Left ventricle myocardium inferior (tissue), 1 donor: ENCODE measurements at places on chromosomes 16 and 17.

DNA sequence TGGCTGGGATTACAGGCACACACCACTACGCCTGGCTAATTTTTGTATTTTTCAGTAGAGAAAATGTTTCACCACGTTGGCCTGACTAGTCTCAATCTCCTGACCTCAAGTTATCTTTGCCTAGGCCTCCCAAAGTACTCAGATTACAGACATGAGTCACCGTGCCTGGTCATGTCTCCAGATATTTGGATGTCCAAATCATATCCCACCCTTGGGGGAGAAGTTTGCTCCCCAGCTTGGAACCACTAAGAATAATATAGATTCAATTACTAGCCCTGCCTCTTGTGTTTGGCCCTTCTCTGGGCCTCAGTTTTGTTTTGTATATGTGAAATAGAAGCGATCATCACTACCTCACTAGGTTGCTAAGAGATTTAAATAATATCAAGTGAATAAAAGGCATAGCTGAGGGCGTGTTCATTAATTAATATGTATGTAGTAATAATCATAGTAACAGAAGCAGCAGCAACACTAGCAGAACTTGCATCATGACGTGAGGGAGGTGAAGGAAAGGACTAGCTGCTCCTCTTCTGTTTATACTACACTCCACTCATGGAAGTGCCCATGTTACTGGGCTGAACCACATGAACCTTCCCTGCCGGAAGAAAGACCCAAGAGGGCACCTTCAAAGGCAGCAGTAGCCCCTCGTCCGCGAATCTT is 253.6 kb upstream of the XYLT1 start:
- no peak for DNase-seq

DNA sequence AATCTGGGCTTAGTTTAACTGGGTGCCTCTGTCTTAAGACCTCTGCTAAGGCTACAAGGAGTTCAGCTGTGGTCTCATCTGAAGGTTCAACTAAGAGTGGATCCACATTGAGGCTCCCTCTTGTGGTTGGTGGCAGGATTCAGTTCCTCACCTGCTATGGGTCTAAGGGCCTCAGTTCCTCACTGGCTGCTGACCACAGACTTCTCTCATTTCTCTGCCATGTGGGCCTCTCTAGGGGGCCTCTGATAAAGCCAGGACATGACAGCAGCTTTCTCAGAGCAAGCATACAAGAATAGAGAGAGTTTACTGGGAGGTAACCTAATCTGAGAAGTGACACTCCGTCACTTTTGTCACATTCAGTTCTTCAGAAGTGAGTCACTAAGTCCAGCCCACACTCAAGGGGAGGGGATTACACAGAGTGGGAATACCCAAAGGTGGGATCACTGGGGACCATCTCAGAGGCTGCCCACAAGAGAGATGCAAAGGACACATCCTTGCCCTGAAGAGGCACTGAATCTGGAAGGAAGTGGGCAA is 19.2 kb upstream of the ABAT start:
- DNase-seq, result no peak

DNA sequence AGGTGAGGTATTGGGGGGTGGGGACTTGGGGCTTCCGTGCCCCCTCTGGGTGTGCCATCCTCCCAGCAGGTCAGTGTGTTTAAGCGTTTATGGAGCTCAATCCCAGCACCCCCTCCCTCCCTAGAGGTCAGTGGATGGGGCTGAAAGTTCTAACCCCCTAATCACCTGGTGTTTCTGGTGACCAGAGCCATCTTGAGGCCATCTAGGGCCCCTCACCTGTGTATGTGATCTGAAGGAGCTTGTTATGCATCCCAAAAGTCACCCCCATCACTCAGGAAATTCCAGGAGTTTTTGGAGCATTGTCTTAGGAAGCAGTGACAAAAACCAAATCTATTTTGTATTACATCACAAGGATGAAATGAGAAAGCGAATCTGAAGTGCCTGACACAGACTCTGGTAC is 67.8 kb upstream of the NOL11 start:
- no peak for DNase-seq

DNA sequence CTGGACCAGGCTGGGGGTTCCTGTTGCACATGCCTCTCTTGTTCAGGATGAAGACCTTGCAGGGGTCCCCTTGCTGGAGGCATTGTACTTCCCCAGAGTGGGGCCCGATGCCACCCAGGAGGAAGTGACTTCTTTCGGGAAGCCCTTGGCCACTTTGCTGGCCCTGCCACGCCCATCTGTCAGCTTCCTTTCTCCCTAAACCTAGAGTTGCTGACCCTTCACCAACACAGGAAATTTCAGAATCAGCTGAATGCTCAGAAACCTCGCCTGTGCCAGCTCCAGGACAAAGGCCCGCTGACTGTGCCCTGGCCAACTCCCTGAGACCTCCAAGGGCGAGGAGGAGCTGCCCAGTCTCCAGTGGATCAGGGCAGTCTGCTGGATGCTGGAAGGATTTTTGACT is 26.7 kb downstream of the WNT9B start:
- DNase-seq, result peak; percentile 55

DNA sequence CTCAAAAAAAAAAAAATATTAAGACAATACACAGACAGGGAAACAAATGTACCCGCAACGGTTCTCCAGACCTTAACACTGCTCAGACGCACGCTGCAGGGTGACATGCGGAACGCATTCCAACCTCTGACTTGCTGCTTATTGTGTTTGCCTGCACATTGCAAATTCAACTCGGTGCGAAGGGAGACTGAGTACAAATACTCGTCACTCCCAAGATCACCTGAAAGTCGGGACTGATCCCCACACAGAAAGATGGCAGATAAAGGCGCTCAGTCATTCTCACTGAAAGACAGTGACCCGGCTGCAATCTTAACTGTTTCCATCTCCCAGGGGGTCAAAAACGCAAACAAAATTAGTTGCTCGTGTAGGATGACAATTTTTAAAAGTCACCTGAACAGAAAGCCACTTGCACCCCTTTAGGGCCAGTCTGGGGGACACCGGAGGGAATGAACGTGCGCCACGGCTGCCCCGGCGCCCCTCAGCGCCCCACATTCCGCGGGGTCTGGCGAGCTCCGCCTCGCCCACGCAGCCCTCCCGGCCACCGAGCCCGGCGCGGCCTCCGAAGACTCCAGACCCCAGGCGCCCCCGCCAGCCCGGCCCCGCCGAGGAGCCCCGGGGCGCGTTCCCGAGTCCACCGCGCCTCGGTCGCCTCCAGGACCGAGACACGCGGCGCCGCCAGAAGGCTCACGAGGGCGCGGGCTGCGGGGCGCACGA is 589 bp downstream of the CLCN7 start:
- DNase-seq, result no peak

DNA sequence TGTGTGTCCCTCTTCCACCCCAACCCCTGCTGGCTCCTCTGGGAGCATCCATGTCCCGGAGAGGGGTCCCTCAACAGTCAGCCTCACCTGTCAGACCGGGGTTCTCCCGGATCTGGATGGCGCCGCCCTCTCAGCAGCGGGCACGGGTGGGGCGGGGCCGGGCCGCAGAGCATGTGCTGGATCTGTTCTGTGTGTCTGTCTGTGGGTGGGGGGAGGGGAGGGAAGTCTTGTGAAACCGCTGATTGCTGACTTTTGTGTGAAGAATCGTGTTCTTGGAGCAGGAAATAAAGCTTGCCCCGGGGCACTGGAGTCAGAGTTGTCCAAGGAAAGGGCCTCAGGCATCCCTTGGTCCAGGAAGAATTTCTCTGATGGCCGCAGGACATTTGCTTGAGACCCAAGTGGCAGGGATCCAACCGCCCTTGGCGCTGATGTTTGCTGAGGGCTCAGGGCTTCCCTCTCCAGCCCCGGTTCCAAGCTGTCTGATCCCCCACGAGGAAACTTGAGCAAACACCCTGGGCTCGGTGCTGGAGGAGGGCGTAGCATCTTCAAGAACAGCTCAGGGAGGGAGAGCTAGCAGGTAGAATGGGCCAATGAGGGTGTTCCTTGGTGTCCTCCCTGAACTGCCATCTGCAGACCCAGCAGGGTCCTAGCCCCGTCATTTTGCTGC is 4.5 kb downstream of the NXPH3 start:
- no peak for DNase-seq

- DNase-seq, result no peak
These were observed 49.9 kb downstream of the NT5M start for GRCh38 chr17:17352836-17353624.

DNA sequence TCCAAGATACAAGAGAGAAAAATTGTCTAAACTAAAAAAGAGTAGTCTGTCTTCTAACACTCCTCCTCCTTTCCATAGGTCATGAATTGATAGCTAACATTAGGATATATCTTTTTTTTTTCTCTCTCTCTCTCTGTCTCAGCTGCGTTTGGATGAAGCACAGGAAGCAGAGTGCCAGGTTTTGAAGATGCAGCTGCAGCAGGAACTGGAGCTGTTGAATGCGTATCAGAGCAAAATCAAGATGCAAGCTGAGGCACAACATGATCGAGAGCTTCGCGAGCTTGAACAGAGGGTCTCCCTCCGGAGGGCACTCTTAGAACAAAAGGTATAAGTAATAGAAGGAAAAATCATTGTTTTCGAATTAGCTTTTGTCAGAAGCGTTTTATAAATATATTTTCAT is 32.9 kb downstream of the ABHD15 start:
- no peak for DNase-seq

- DNase-seq, result no peak
These were observed 13.4 kb downstream of the PDK2 start for GRCh38 chr17:50108556-50108955.

DNA sequence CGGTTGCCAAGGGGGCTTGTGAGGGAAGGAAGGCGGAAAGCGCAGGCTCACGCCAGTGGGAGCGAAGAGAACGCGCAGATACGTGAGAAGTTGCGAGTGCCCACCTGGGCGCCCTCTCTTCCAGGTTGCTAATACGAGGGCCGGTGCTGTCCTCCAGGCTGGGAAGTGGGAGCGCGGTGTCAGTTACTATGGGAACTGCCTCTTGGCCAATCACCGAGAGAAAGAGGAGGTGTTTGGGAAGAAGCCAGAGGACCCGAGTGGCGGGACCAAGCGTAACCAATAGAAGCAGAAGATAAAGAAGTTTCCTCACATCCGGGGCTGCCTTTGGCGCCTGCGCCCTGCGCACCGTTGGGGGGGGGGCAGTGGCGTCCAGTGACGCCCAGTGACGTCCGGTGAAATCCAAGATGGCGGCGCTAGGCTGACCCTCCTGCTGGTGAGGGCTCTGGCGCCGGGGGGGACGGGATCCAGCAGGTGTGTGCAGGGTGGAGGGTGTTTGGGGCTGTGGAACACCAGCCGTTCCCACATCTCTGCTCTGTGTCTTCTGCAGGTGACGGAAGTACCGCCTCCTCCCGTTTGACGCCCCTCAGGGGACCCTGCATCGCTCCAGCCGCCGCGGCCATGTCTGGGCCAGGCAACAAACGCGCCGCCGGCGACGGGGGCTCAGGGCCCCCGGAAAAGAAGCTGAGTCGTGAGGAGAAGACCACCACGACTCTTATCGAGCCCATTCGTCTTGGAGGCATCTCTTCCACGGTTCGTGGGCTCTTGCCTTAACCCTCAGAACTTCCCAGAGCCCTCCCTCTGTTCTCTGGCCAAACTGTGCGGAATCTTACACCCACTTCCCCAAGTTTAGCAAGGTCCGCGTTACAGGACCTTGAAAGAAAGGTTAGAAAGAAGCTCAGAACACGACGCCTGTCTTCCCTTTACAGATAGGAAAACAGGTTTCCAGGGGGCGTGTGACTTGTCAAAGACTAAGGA is at the start of the genes CFAP119 and RNF40:
TSS of gene CFAP119 (minus strand) at position 135 of the 975 bp plus-strand sequence. CDS start 314 bp downstream, outside the sequence.
TSS of gene RNF40 (plus strand) at position 395 of the 975 bp plus-strand sequence. CDS start at position 619, 224 bp downstream.
- DNase-seq, result peak; percentile 95

GRCh38 chr17:4142107-4142900 is 526 bp downstream of the ZZEF1 start:
- DNase-seq, result peak; percentile 24

DNA sequence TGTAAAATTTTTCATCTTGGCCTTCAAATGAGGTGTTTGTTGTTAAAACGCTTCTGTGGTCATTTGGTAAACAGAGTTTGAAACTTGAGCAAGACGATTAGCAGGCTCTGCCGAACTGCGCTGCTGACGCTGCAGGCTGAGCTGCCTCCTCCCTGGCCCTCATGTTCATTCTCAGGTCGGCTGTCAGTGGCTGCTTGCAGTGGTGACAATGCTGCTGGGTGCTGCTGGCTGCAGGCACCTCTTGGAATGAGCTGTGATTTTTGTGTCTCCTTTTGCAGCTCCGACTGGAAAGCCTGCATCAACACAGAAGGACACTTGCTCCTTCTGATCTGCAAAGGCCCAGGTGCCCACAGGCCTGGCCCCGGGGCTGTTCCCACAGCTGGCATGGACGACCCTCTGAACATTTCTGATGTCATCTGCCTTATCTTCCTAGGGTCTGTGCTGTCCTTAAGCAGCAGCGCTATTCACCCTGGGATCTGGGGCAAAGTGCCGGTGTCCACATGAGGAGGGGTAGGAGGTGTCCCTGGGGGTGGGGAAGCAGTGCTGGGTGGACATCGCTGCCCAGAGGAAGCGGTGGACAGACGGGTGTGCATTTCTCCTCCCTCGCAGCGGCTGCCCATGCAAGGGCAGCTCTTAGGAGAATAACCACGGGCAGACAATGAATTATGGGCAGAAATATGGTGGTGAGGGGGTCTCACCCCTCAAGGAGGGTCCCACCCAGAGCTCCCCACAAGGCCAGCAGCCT is 23.1 kb upstream of the OSGIN1 start:
- no peak for DNase-seq

DNA sequence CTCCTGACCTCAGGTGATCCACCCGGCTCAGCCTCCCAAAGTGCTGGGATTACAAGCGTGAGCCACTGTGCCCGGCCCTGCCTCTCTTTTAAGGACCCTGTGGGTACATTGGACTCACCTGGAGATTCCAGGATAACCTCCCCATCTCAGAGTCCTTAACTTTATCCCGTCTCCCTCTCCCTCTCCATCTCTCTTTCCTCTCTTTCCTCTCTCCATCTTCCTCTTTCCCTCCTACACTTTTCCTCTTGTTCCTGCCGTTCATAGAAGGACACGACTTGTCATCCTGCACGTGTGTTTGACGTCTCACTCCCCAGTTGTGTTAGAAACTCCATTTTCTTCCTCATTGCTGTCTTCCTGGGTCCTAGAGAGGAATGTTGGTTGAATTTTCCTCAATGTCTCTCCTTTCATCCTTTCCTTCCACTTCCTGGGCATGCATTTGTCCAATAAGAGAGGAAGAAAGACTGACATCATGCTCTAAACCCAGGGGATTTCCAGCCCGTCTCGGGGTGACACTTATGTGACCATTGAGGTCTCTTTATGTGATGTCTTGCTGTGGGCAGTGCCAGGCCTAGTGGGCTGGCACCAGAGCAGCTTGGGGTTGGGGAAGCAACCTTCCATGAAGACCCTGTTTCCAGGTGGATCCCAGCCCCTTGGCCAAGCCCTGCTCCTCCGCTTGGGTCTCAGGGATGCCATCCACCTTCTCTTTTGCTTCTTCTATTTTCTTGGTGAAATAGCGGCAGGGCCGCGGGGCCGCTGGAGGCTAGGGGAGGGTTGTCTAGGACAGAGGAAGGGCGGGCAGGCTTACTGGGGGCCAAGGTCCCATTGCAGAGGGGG is 39.8 kb upstream of the IRF8 start:
- DNase-seq, result no peak

DNA sequence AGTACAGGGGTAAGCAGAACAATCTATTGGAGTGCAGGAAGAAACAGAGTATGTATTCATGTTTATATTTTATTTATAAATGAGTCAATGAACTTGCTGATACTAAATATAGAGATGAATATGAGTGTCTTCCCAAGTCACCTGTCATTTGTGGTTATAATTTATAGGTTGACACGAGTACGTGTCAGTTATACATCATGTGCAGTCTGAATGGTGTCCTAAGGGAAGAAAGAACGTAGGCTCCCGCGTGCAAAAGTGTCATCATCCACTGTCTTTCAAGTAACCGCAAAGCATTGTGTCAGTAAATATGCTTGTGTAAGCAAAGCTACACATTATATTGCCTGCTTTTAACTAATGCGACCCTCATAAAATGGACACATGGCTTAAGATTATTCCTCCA is 786.1 kb downstream of the KCNJ2 start:
- no peak for DNase-seq

GRCh38 chr16:56350491-56351405 is 74.6 kb downstream of the AMFR start:
- no peak for DNase-seq
